ENCODE measurements at places on chromosomes 16 and 17.
A peak's percentile ranks its signal among the peaks of the same experiment; 100 is the strongest.

DNA sequence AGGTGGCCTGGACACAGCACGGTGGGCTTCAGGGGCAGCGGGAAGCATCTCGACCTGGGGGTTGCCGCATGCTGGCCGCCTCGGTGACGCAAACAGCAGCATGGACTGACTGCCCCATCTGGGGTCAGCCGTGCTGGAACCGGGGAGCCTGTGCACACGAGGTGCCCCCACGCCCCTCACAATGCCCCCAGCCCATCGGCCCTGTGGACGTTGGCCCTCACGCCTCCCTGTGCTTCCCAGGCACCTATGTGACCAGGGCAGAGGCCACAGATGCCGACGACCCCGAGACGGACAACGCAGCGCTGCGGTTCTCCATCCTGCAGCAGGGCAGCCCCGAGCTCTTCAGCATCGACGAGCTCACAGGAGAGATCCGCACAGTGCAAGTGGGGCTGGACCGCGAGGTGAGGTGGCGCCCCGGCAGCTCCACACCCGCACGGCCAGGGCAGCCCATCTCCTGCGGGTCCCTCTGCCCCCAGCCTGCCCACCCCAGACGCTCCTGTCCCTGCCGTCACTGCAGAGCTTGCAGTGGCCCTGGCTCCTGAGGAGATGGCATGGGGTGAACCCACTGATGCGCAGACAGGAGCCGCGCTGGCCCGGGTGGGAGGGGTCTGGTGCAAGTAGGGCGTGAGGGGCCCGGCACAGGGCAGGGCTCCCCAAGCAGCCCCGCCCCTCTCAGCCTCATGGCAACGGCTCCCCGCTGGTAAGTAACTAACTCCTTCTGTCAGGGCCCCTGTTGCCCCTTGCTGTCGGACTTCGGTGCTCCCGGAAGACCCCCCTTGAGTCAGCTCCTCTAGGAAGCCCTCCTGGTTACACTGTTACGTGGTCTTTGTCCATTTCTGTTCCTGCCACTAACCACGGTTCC is 13.6 kb downstream of the CDH15 start:
- no peak for DNase-seq

DNA sequence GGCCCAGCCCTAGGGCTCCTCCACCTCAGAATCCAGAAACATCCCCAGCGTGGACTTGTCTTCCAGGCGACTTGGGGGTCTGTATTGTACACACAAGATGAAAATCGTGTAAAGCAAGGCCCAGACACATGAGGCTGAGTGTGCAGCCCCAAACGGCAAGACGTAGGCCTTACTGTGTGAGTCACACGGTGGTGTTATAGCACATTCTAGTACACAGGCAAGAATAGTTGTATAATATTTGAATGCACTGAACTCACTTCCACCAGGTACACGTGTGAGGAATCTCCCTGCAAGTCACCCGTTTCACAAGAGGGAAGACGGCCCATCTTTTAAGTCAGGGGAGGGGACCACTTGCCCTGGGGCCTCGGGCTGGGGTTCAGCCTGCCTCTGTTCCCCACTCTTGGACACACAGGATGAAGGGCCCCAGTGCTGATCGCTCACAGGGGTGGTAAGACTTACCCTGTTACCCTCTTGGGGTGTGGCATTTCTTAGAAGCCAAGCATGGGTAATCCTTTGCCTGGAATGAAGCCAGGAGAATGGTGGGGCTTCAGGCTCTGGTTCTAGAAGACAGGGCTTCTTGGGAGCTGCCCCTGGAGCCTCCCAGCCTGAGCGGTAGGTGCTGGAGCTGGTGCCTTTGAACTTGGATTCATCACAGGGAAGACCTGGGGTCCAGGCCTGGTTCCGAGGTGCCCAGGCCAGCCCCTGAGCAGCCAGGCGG is 71.3 kb downstream of the SREBF1 start:
- peak; percentile 29 for DNase-seq

- no peak for DNase-seq
These were observed 20.8 kb upstream of the SLC38A10 start for GRCh38 chr17:81315885-81316391.

- no peak for DNase-seq
These were observed 604.5 kb downstream of the WWOX start for GRCh38 chr16:78703936-78704335.
